Activated CD4-positive, alpha-beta memory T cell treated with anti-CD3 and anti-CD28 coated beads for 36 hours (primary cell): ENCODE measurements at places on chromosomes 2 and 18.
A peak's percentile ranks its signal among the peaks of the same experiment; 100 is the strongest.

GRCh38 chr2:143261986-143262385 lies 132.8 kb downstream of the ARHGAP15 start:
- DNase-seq = peak; percentile 74

DNA sequence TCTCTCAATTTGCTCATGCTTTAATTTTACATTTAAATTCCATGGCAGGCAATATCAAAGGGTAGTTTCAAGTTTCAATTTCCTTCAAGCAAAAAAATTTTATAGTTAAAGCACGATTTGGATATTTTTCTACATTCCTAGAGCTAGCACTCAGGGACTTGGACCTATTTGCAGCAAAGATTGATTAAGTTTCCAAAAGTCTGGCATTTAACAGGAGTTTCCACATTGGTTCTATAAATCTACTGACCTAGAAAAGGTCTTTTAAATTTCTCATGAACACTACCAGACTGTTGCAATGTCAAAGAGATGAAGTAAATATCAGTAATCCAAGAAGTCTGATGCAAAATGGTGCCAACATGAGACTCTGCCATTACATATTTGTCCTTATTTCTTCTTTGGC lies 253.7 kb upstream of the LINC00305 start:
- DNase-seq = no peak

DNA sequence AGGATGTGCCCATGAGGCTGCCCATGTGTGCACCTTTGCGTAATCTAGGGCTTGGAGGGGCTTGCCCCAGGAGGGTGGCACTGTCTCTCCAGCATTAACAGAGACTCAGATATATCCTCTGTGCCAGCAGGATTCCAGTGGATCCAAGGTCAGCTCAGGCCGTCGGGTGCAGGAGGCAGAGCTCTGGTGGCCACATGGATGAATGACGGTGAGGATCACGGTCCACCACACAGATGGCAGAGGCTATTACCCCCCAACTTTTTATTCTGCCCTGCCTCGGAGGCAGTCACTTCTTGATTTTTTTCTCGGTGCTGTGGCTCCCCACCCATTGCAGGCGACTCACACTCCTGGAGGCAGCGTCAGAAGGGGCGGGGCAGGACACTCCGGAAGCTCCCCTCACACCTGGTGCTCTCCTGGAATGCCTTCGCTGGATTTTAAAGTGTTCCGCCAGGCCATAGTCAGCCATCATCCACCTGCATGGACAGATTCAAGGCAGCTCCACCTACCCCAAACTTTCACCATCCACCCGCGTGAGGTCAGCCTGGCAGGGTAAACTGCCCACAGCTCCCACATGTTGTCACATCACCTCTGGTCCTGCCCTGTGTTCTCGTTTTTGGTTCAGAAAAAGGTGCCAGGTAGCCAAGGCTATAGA lies 602.9 kb upstream of the RAB6C start:
- DNase-seq = no peak

- DNase-seq = no peak
Observed at GRCh38 chr2:105438104-105438929, 39.5 kb upstream of the FHL2 start.

- peak; percentile 49 for DNase-seq
Observed at GRCh38 chr2:74499267-74499939, at the start of gene LBX2. Gene LBX2 (minus strand): TSS chr2:74499603. CDS start chr2:74499537, 66 bp downstream.

- no peak for DNase-seq
Observed at GRCh38 chr2:42261518-42262195, 92.5 kb downstream of the EML4 start.

DNA sequence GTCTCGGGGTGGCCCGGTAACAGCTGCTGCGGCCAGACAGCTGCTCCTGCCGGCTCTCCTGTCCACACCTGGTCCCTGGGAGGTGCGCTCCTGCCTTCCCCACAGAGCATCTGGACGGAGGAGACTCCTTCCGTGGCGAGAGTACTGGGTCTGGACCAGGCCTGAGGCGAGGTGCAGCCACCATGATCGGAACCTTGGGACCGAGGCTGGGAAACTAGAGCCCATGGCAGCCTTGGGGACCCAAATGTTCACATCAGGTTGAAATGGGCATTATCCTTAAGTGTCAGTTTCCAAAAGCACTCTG lies 628 bp downstream of the GIGYF2 start:
- DNase-seq = no peak

GRCh38 chr2:27903649-27904404 lies 13.3 kb downstream of the BABAM2 start:
- DNase-seq = peak; percentile 31
